HEK293T (cell line): ENCODE measurements at places on chromosomes 11 and 22.

DNA sequence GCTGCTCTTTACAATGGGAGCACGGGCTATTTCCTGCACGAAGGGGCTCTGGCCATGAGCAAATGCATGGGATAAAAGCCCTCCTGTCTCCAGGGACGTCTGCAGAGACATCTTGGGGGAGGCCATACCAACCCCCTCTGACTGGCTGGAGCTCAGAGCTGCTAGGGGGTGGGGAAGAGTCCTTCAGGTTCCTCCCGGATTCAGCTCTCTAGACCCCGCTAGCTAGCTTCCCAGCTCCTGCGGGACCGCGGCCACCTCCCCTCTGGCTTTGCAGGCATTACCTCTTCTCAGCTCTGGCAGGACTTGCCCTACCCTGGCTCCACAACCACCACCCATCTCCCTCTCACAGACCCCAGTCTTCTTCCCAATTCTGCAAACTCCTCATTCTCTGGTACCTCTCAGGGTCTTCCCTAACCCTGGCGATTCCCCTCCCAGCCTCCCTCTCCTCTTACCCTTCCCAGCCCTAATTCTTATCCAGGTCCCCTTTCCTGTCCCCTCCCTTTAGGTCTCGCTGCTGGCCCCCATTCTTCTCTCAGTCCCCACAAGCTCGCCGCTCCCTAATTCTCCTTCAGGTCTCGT lies 802 bp downstream of the SYT13 start:
- DNase-seq = no peak

- DNase-seq = no peak
Measured at GRCh38 chr11:77353131-77353530, 51.6 kb upstream of the GDPD4 start.

GRCh38 chr11:111417766-111418435 lies 38.8 kb upstream of the POU2AF1 start:
- no peak for DNase-seq

- DNase-seq = no peak
Measured at GRCh38 chr22:32850591-32851517, 49.3 kb downstream of the TIMP3 start.

DNA sequence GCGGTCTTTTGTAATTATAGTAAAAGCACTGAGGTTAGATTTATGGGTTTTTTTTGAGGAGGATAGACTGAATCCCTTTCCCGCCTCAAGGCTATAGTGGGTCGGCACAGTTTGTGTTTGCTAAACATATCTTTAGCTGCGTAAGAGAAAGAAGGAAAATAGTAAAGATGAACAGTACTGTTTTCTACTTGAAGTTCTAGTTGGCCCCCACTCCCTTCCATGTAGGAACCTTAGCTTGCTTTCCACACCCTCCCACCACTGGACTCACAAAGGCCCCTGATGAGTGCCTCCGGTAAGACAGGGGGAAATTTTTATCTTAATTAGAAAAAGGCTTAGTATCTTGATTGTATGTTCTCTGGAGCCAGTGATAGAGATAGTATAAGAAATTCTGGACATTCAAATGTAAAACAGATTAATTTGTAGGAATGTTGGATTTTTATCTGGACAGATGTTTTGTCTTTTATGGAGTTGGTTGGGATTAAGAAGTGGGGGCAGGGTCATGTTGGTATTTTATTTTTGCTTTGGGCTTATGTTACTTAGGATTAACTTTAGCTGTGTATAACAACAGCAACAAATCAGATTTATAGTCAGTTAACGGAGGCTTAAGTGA lies 49.4 kb downstream of the PTPRJ start:
- no peak for DNase-seq

DNA sequence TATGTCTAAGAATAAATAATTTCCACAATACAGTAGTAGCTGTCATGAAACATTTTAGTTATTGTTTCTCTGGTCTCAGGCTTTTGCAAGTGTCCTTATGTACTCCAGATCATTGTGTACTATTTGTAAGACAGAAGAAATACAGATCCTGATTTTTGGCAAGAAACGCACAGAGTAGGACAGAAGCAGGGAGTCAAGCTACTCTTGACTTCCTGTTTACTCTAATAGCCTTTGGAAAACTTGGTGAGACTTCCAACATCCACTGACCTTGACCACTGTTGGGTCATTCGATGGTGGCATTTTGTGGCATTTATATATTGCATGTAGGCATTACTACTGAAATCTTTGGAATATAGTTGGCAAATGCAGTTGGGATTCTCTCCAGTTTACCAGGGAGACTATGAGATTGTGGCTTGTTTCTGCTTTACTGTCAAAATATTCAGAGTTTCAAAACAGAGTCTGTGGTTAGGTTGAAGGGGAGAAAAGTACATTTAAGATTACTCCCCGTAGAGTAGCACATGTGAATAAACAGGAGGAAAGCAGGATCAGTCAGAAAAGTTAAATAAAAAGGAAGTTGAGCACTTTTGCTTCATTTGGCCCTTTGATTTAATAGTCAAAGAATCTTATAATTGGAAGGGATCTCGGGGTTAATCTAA lies 726.1 kb upstream of the CCDC90B start:
- DNase-seq = no peak

DNA sequence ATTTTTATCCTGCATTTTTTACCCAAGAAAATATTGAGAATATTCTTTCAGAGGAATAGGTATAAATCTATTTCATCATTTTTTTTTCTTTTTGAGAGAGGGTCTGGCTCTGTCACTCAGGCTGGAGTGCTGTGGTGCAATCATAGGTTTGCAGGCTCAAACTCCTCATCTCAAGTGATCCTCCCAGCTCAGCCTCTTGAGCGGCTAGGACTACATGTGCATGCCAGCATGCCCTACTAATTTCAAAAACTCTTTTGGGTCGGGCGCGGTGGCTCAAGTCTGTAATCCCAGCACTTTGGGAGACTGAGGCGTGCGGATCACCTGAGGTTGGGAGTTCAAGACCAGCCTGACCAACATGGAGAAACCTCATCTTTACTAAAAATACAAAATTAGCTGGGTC lies 20.3 kb upstream of the PTPRJ start:
- no peak for DNase-seq

- DNase-seq = no peak
Measured at GRCh38 chr11:67057205-67057672, 592 bp downstream of the RHOD start.

- no peak for DNase-seq
Measured at GRCh38 chr22:25403284-25403810, 161.1 kb upstream of the GRK3 start.
